Chondrocyte (in vitro differentiated cells): ENCODE measurements at places on chromosomes 6 and 20. TPM values are rescaled to one million over a fixed set of nuclear protein-coding genes. Genes with fewer than 3 reads are reported as not detected.

Gene MTFR2
- 0.85 to 1.7 TPM (median 1.0 TPM) in 3 replicates for total RNA-seq

Gene ZNF334
- total RNA-seq: 4.7 to 6.6 TPM (median 4.8 TPM) in 3 replicates

Gene OR2H2
- not detected in 3 replicates for total RNA-seq

Gene PRR18
- 0.36 to 0.70 TPM in 2 of 3 replicates, not detected in the other for total RNA-seq

Gene WFDC12
- total RNA-seq: not detected in 3 replicates

Gene ELOVL2
- total RNA-seq: 18.1 to 41.3 TPM (median 18.2 TPM) in 3 replicates

Gene HLA-DRA
- not detected in 3 replicates for total RNA-seq

Gene FAM209A
- total RNA-seq: 0.55 to 0.58 TPM in 2 of 3 replicates, not detected in the other

Gene WRNIP1
- total RNA-seq: 34.0 to 36.1 TPM (median 34.6 TPM) in 3 replicates

Gene SPTLC3
- total RNA-seq: 5.0 to 11.9 TPM (median 5.8 TPM) in 3 replicates

Gene GATA5
- total RNA-seq: not detected in 3 replicates

Gene C6orf15
- 0.37 TPM in 1 of 3 replicates, not detected in the others for total RNA-seq

Gene APOBEC2
- total RNA-seq: not detected in 3 replicates

Gene SEL1L2
- total RNA-seq: not detected in 3 replicates

Gene RIPOR3
- 0.12 TPM in 1 of 3 replicates, not detected in the others for total RNA-seq

Gene OR12D3
- total RNA-seq: not detected in 3 replicates

Gene GRIK2
- total RNA-seq: 8.2 to 15.8 TPM (median 8.3 TPM) in 3 replicates

Gene RAB44
- total RNA-seq: not detected in 3 replicates

Gene BMP2
- total RNA-seq: 0.85 to 1.1 TPM (median 0.92 TPM) in 3 replicates

Gene ECT2L
- total RNA-seq: not detected in 3 replicates

Gene POM121L2
- total RNA-seq: not detected in 3 replicates

Gene SLC22A16
- not detected in 3 replicates for total RNA-seq

Gene VSTM2L
- total RNA-seq: 6.8 to 24.5 TPM (median 7.3 TPM) in 3 replicates

Gene ZNF165
- 0.25 to 0.39 TPM (median 0.26 TPM) in 3 replicates for total RNA-seq

Gene RGS17
- 1.5 to 2.2 TPM (median 1.8 TPM) in 3 replicates for total RNA-seq

Gene OLIG3
- total RNA-seq: not detected in 3 replicates

Gene TINAG
- not detected in 3 replicates for total RNA-seq

Gene NDUFAF4
- total RNA-seq: 22.2 to 25.0 TPM (median 23.5 TPM) in 3 replicates

Gene ATP9A
- 43.1 to 49.6 TPM (median 43.4 TPM) in 3 replicates for total RNA-seq

Gene SYCP2L
- total RNA-seq: 2.6 to 3.6 TPM (median 3.1 TPM) in 3 replicates

Gene CYP39A1
- 0.31 to 0.62 TPM in 2 of 3 replicates, not detected in the other for total RNA-seq

Gene CDSN
- total RNA-seq: 0.12 TPM in 1 of 3 replicates, not detected in the others

Gene MDFI
- 31.8 to 62.6 TPM (median 33.7 TPM) in 3 replicates for total RNA-seq

Gene CAGE1
- total RNA-seq: not detected in 3 replicates

Gene APMAP
- 77.7 to 82.2 TPM (median 79.9 TPM) in 3 replicates for total RNA-seq

Gene COX4I2
- not detected in 3 replicates for total RNA-seq

Gene CAPN11
- total RNA-seq: 0.07 TPM in 1 of 3 replicates, not detected in the others

Gene GUCA1A
- 0.38 TPM in 1 of 3 replicates, not detected in the others for total RNA-seq

Gene VIP
- not detected in 3 replicates for total RNA-seq

Gene CD109
- 25.4 to 33.1 TPM (median 26.0 TPM) in 3 replicates for total RNA-seq

Gene FNDC1
- 10.5 to 13.8 TPM (median 12.8 TPM) in 3 replicates for total RNA-seq

Gene ARFGEF3
- 1.1 to 2.7 TPM (median 2.7 TPM) in 3 replicates for total RNA-seq

Gene R3HDML
- 0.50 to 0.99 TPM (median 0.51 TPM) in 3 replicates for total RNA-seq

Gene PLTP
- total RNA-seq: 48.1 to 53.1 TPM (median 48.5 TPM) in 3 replicates
